ENCODE measurements at places on chromosomes 1 and 21.

GRCh38 chr1:238143038-238143437 lies 252.3 kb upstream of the ZP4 start:
- DNase-seq, result no peak

DNA sequence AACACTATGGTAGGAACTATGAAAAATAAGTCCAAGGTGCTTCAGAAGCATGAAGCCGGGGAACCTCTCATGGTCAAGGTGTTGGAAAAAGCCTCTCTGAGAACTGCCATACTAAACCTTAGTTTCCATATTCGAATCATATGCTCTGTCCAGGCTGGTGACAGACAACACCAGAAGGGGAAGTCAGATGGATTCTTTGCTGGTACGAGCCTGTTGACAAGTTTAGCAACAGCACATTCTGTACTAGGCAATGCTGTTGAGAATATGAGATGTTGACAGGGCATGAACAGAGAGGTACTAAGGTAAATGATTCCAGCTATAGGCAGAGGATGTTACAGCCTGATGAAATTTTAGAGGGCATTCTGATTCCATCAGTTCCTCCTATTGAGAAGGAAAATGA lies 461.3 kb upstream of the ZRANB2 start:
- no peak for DNase-seq

DNA sequence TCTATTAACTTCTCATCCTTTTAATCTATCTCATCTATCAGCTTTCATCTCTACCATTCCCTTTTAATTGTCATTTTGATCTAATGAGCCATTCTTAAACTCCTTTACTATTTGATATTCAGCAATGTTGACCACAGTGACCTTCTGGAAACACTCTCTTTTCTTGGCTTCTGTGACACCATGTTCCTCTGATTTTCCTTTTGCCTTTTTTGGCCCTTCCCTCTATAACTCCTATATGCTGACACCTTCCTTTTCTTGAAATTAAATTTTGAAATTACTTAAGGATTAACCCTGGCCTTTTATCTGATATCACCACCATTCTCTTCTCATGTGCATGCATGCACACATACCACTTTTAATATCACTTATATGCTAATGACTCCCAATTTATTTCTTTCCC lies 41.2 kb upstream of the SAMSN1 start:
- DNase-seq, result no peak

GRCh38 chr1:112881742-112882127 lies 74.3 kb downstream of the SLC16A1 start:
- DNase-seq, result no peak

DNA sequence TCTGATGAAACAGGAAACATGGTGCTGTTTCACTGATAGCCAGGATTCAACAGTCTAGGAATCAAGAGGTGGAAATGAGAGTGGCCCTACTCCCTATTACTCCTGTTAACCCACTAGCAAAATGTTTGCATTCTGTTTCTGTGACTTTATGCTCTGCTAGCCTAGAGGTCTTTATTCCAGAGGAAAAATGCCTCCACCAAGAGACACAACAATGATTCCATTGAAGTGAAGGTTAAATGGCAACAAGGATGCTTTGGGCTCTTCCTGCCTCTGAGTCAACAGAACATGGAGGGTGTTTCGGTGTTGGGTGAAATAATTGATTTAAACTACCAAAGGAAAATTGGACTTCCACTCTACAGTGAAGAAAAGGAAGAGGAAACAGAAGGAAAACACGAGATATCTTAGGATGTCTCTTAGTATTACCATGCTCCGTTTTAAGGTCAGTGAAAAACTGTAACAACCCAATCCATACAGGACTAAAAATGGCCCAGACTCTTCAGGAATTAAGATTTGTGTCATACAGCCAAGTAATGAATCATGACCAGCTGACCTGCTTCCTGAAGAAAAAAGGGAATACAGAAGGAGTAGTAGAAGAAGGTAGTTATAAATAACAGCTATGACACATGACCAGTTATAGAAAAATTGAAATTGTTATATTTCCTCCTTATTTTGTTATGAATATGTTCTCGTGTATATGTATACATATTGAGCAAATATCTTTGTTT lies 1237.8 kb downstream of the NCAM2 start:
- no peak for DNase-seq

GRCh38 chr1:39691383-39692151 lies at the start of gene HPCAL4:
Gene HPCAL4, minus strand, starts transcription at chr1:39691433. Its CDS starts 6,830 bp downstream, at chr1:39684603.
- DNase-seq, result peak; percentile 100

GRCh38 chr1:154553056-154554030 lies 5.1 kb downstream of the UBE2Q1 start:
- no peak for DNase-seq

GRCh38 chr1:81220614-81221071 lies 580.1 kb upstream of the ADGRL2 start:
- no peak for DNase-seq

DNA sequence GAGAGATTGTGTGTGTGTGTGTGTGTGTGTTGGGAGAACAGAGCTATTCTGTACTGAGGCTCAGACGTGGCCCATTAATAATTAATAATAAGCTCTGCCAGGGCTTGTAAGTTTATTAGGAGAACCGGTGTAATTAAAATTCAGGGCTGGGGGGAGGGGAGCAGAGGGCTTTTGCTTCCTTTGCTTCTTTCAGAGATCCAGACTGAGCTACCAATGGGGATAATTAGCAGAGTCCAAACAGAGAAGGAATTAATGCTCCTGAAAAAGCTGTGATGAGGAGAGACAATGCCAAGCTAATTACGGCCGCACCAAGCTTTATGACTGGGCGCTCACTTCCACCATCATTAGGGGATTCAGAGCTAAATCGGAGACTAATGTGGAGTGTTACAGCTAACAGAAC lies 4.5 kb downstream of the SYT6 start:
- no peak for DNase-seq

- DNase-seq, result no peak
Observed at GRCh38 chr1:222373831-222374602, 173.9 kb downstream of the HHIPL2 start.

DNA sequence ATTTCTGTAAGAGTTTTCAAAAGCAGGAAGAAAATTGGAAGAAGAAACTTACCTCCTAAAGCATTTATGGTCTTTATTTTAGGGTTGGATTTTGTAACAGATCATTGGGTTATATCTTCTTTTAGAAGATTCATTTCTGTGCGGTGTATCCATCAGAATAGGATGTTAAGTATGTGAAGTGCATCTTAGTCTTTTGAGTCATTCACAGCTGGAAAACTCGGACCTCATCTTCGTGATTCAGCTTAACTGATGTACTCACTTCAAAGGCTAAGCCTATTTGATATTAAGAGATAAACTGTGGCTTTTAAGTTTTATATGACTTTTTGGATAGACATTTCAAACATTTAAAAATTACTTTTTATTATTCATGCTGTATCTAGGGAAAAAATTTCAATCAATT lies 56.3 kb downstream of the GIPC2 start:
- DNase-seq, result no peak

GRCh38 chr1:89843273-89844130 lies 22.7 kb downstream of the LRRC8D start:
- DNase-seq, result no peak

DNA sequence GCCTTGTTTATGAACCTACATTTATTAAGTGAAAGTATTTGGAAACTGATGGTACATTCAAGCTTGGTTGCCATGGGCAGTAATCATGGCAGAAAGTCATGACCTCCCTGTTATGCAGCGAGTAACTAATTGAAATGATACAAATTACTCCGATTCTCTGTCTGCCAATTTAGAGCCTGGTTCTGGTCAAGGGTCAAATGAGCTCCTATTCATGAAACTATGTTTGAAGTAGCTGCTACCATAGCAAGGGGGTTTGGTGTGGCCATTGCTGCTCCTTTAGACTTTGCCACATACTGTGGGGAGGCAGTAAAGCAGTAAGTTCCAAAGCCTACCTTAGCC lies 187.2 kb upstream of the FOXD3 start:
- no peak for DNase-seq
